Fibroblast of skin of right quadriceps (primary cell): ENCODE measurements at places on chromosomes 6 and 20.

DNA sequence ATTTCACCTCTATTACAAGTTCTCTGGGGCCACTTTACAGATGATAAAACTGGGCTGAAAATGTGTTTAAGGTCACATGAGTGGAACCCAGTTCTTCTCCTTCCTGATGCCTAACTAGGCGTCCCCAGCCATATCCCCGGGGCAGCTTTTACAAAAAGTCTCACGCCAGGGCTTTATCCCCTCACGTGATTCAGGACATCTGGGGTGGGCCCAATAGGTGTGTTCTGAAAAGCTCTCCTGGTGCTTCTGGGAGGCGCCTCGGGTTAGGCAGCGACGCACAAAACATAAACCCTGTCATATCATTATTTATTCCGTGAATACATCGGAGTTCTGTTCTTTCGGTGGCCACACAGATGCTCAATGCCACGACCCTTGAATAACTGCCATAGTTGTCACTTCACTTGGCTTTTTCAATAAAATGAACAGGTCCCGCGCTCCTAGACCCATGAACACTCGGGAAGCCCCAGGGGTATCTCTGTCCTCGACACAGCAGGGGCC lies 32.1 kb downstream of the SF3B5 start:
- no peak for DNase-seq

GRCh38 chr6:14927398-14927797 lies 318.5 kb upstream of the JARID2 start:
- no peak for DNase-seq

DNA sequence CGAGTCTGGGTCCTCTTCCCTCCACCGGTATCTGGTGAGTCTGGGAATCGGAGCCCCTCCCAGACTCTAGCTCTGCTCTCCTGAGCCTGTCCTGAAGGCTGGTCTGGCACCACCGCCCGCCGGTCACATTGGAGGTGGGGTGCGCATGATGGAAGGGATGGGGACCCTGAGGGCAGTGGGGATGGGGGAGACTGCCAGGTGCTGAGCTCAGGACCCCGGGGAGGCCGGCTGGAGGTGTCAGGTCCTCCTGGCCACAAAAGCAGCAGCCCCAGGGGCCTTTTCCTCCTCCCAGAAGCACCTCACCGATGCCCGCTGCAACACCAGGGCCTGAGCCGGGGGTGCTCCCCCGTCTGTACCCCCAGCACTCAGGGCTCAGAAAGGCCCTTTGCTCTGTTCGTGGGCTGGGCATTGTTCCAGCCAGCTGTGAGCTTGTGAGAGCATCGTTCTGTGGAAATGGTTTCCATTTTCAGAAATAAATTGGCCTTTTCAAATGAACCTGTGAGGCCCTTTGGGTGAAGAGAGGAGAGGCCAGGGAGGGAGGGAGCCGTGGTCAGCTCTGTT lies 2.5 kb upstream of the NPBWR2 start:
- DNase-seq, result no peak

- DNase-seq, result peak; percentile 4
Measured at GRCh38 chr6:143901885-143902750, 37.8 kb downstream of the ZC2HC1B start.

DNA sequence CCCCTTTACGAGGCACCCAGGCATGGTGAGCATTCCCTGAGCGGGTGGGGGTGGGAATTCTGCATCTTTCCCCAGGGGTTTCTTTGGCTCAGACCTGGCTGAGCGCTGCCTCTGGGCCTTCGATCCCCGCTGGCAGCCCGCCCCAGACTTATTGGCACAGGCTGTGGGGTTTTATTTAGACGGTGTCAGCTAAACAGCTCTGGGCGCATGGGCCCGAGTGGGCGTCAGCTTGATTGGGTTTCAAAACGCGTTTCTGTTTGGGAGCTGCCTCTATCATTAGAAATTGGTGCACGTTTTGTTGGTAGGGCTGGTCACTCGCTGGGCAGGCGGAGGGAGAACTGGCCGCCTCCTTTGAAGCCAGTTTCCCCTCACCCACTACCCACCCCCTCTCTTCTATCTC lies 21.0 kb downstream of the PMEPA1 start:
- no peak for DNase-seq

- peak; percentile 91 for DNase-seq
Measured at GRCh38 chr6:150177952-150178520, 35.2 kb downstream of the PPP1R14C start.

- peak; percentile 40 for DNase-seq
Measured at GRCh38 chr20:17960927-17961586, 7.5 kb downstream of the SNX5 start.

DNA sequence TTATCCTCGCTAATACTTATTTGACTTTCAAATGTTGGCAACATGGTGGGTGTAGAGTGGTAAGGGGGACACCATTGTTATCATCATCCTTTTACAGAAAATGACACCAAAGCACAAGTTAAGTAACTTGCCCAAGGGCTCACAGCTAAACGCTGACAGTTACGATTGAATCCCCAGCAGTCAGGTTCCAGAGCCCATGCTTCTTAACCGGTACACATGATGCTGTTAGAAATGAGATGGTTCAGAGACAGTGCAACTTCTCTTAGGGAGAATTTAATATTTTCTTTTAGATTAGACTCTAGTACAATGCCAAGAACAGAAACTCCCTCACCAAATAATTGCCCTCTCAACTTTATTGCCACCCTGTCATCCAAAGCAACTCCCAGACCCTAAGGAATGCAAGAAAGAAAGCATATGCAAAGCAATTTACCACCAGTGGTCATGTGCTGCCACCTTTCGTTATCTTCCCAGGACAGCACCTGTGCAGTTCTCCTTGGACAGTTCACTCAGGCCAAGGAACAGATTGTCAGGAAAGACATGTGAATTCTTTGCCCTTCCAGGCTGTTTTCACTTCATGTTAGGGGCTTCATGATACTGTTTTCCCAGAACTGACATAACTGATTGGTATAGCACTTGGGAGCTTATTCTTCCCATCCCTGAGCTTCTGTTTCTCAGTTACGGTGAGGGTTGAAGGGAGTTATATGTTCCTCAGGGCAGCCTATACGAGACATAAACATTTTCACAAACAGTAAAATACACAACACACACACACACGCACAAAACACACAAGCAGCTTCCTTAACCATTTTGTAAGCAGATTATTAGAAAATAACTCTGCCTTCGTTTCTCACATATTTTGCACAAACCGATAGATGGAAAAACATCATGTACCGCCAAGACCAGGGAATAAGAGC lies 5.1 kb downstream of the HLA-DMA start:
- DNase-seq, result peak; percentile 47

DNA sequence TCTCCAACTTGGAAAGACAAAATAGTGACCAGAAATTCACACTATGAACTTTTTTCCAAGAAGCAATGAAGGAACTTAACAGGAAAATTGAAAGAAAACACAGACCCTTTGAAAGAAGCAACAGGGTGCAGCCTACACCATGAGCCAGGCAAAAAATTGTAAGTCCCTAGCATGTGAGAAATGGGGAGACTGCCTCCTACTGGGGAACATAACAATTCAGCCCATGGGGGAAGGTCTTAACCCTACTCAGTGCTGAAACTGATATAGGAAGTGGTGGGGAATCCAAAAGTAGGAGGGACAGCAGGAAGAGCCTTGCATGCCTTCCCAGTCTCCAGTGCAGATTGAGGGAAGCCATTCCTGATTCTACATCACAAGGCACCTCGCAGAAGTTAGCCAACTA lies 235.1 kb upstream of the UFL1 start:
- no peak for DNase-seq

GRCh38 chr20:42506397-42506796 lies 683.3 kb downstream of the PTPRT start:
- no peak for DNase-seq

GRCh38 chr6:128918886-128919285 lies 35.9 kb downstream of the LAMA2 start:
- DNase-seq, result peak; percentile 9

DNA sequence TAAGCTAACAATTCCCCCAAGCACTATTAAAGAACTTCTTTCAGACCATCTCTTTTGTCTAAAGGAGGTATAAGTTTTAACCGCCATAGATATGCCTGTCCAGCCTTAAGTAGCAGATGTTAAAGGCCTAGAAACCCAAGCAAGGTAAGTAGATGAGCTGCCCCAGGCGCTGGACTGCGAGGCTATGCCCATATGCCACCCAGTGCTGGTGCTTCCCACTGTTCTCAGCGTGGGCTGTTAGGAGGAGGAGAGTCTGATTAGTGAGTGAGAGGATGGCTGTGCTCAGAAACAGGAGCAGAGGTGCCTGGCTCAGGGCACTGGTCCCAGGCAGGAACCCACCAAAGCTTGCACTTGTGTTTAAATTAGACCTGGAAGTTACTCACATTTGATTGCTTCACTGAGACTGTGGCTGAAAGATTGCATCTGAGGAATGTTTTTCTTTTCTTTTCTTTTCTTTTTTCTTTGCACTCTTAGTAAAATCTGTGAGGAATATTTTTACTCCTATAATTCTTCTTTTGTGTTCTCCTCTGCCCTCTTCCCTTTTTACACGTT lies 32.2 kb downstream of the PRPH2 start:
- DNase-seq, result no peak

GRCh38 chr6:21769405-21769861 lies 175.9 kb downstream of the SOX4 start:
- peak; percentile 95 for DNase-seq

GRCh38 chr6:43811733-43812099 lies 41.7 kb downstream of the VEGFA start:
- DNase-seq, result no peak

- DNase-seq, result no peak
Measured at GRCh38 chr6:21332077-21332476, 261.5 kb upstream of the SOX4 start.

DNA sequence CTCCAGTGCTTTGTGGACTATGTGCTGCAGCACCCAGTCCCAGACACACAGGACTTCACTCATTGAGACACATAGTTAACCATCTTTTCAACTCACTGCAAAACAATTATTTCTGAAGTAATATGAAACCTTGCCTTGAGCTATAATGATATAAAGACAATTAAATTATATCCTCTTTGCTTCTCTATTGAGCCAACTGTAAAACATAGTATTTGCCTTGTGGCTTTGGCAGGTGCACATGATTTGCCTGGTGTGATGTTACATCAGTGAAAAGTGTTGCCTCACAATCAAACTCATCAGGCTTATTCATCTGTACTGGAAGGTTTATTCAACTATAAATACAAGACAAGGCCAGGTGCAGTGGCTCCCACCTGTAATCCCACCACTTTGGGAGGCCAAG lies 80.6 kb downstream of the NCOA7 start:
- DNase-seq, result no peak

GRCh38 chr6:13256266-13257001 lies 71.9 kb downstream of the TBC1D7 start:
- no peak for DNase-seq

- DNase-seq, result no peak
Measured at GRCh38 chr6:34043359-34043758, 102.5 kb downstream of the GRM4 start.

GRCh38 chr6:166749666-166750065 lies 122.6 kb upstream of the RPS6KA2 start:
- no peak for DNase-seq

DNA sequence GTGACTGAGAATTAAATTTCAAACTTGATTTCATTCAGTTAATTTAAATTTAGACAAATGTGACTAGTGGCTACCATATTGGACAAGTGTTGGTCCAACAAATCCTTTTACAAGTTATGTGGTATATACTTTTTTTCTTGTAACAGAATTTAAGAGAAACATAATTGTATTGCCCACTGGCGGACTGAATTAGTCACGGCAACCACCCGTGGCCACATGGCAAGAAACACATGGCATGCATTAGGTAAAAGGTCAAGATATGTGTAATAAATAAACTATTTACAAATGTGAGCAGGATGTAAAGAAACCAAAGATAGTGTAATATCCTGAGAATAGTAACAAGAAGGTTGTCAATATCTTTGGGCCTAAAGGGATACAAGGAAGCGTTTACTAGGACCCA lies 91.2 kb downstream of the LCA5 start:
- DNase-seq, result no peak

GRCh38 chr20:50611128-50611810 lies 80.1 kb downstream of the RIPOR3 start:
- no peak for DNase-seq

DNA sequence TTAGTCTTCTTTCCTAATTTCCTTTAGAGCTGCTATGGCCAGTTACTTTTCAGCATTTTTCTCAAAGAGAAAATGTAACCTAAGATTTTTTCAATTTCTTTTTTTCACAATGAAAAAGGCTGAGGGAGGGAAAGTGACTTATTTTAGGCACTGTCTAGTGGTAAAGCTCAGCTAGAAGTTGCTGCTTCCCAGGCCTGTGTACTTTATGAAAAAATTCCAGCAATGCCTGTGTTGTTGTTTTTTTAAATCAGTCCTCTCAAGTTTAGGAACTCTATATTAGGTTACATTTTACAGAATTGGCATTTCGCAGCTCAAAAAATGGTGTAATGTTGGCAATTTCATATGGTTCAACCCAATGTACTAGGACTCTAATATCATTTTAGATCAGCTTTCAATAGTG lies 269.6 kb downstream of the ARID1B start:
- DNase-seq, result no peak

GRCh38 chr20:17752459-17752858 lies 52.7 kb downstream of the BANF2 start:
- DNase-seq, result no peak

DNA sequence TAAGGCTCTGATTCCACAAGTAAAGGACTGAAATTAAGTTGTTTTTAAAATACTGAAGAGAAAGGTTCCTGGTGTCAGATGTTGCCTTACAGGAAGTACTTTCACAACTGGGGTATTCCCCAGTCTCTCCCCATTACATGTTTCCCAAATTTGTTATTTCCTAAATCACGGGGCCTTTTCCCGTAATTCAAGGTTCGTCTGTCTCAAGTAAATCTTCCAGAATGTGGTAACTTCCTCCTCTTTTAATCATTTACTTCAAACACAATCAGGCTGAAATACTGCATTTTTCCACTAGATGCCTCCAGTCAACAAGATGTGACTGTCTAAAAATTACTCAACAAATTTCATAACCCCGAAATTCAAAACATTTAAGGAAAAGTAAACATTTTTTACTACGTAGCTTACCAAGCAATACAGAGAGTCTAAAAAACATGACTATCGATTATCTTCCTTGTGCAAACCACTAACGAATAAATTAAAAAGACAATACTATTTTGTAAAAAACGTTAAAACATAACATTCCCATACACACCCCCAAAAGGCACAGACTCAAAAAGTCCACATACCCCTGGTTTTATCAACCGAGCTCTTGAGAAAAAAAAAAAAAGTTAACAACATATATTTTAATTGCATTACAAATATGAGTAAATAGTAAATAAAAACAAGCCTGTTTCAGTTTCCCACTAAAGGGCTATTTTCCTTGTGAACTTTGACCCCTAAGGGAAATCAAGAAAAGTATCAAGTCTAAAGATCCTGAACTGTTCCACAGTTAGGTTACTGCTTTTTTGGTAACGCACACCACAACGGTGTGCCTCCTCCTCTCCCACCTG lies 1.7 kb downstream of the SOD2 start:
- peak; percentile 81 for DNase-seq
